Upper lobe of left lung (tissue), 6 donors: ENCODE measurements at places on chromosomes 5 and 9. TPM values are rescaled to one million over a fixed set of nuclear protein-coding genes. Genes with fewer than 3 reads are reported as not detected.

Gene C1QTNF2
- total RNA-seq, result 0.39 TPM

Gene NRARP
- total RNA-seq, result 6.1 TPM

Gene SH2D3C
- 17.5 TPM for total RNA-seq

DNA sequence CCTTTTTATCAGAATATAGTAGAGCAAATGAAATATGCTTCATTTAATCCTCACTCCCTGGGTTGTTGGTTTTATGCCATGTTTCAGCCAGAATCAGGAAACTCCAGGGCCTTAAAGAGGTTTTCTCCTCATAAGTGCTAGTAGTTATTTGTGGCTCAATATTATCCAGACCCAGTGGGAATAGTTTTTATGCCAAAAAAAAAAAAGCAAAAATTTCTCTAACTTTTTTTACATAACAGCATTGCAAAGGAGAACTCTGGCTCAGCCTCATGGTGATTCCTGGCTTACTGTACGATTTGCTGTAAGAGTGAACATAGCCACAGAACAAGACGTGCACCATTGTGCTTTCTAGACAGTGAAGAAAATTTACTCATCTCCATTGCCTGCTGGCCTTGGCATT is 232.5 kb downstream of the PJA2 start:
- DNase-seq, result no peak
- no peaks in the 10 kb centered on the region for H3K36me3 ChIP-seq
- H3K27ac ChIP-seq, result no peak overlapping the region

DNA sequence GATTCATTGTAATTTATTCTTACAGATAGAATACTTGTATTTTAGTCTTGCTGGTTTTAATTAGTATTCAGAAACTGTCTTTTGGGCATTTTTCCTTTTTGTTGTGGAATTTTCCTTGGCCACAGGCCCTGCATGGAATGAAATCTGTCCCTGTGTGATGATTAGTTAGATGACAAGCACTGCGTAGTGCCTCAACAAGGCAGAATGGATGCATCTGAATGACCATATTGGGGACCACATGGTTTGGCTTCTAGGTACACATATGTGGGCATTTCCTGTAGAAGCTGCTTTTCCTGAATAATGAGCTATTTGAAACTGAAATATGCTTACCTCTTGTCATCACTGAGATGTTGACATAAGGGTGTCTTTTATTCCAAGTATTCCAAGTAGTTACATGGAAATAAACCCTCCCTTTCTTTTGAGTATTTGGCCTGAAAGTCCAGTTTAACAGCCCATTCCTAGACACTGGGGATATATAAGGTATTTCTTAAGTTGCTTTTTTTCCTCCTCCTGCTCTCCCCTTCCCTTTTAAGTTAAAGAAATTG is 147.3 kb downstream of the YTHDC2 start:
- H3K4me1 ChIP-seq, result no peaks in the 10 kb centered on the region
- no peak overlapping the region for H3K27ac ChIP-seq
- H3K27me3 ChIP-seq, result no peaks in the 10 kb centered on the region
- H3K4me3 ChIP-seq, result no peak overlapping the region
- H3K36me3 ChIP-seq, result no peaks in the 10 kb centered on the region

- no peak for DNase-seq
- no peak overlapping the region for H3K4me3 ChIP-seq
- no peak overlapping the region for H3K27ac ChIP-seq
- H3K36me3 ChIP-seq, result no peaks in the 10 kb centered on the region
These were observed 75.9 kb upstream of the ADAMTSL1 start for GRCh38 chr9:18398038-18398437.

GRCh38 chr9:75000835-75001234 is 27.3 kb downstream of the CARNMT1 start:
- no peak overlapping the region for H3K27ac ChIP-seq
- H3K27me3 ChIP-seq, result no peaks in the 10 kb centered on the region
- peaks cover 5% of the 10 kb centered on the region for H3K4me1 ChIP-seq
- no peaks in the 10 kb centered on the region for H3K36me3 ChIP-seq
- H3K4me3 ChIP-seq, result no peak overlapping the region
- DNase-seq, result no peak

DNA sequence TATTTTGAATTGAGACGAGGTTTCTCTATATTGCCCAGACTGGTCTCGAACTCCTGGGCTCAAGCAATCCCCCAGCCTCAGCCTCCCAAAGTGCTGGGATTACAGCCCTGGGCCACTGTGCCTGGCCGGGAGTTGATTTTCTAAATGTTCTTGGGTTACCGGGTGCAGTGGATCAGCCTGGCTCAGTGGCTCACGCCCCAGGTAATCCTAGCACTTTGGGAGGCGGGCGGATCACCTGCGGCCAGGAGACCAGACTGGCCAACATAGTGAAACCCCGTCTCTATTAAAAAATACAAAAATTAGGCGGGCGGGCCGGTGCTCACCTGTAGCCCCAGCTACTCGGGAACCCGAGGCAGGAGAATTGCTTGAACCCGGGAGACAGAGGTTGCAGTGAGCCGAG is 106.9 kb upstream of the LARP1 start:
- no peak overlapping the region for H3K27ac ChIP-seq
- H3K27me3 ChIP-seq, result no peaks in the 10 kb centered on the region
- no peak for DNase-seq
- H3K4me1 ChIP-seq, result peaks cover 10% of the 10 kb centered on the region

GRCh38 chr5:129020683-129021082 is 55.4 kb downstream of the SLC27A6 start:
- no peaks in the 10 kb centered on the region for H3K4me1 ChIP-seq
- DNase-seq, result no peak
